ENCODE measurements at places on chromosomes 13 and 19.

DNA sequence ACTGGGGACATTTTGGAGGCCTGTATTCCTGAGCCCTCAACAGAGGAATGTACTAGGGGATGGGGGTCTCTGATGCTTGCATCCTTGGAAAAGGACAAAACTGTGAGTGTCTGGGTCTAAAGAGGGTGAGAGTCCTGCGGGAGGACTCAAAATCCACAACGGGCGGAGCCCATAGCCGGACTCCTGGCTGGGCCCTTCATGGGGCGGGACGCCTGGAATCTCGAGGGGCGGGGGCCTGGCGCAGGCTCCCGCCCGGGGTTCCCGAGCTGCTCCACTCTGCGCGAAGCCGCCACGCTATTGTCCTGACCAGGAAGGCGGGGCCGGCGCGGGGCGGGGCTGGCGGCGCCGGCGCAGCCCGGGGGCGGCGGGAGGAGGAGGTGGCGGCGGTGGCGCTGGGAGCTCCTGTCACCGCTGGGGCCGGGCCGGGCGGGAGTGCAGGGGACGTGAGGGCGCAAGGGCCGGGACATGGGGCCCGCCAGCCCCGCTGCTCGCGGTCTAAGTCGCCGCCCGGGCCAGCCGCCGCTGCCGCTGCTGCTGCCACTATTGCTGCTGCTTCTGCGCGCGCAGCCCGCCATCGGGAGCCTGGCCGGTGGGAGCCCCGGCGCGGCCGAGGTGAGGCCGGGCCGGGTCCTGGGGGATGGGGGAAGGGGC is at the start of gene APLP1:
Gene APLP1 (plus strand): TSS at position 403 of the 651 bp plus-strand sequence. CDS start 63 bp downstream, at position 466.
- DNase-seq = no peak

DNA sequence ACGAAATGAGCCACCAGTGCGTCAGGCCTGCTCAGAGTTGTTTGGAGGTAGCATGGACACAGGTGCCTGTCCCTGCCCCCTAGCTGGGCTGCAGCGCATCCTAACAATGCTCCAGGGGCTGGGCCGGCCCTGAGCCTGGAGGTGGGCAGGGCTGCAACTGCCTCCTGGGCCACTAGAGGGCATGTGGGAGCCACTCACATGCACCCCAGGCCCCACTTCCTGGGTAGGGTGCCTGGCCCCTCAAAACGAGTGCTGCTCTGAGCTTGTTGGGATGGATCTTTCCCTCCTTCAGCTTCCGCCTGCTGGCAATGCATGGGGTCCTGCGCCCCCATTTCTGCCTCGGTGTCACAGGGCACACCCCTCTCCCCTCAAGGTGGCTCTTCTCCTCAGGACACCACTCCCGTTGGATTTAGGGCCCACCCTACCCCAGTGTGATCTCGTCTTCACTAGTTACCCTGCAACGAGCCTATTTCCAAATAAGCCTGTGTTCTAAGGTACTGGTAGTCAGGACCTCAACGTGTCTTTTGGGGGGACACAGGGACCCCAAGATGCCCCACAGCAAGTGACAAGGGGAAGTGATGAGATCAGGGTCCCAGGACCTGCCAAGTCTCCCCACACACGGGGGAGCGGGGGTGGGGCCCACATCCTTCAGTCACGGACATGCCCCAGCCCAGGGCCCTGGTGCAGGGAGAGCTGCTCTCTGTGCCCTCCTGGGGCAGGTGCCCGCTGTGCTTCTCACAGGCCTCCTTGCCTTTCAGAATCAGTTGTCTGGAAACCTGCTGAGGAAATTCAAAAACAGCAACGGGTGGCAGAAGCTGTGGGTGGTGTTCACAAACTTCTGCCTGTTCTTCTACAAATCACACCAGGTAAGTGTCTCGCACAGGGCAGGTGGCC is 131.3 kb downstream of the STK24 start:
- DNase-seq = peak; percentile 62

GRCh38 chr13:77001540-77001939 is 9.7 kb downstream of the CLN5 start:
- no peak for DNase-seq

DNA sequence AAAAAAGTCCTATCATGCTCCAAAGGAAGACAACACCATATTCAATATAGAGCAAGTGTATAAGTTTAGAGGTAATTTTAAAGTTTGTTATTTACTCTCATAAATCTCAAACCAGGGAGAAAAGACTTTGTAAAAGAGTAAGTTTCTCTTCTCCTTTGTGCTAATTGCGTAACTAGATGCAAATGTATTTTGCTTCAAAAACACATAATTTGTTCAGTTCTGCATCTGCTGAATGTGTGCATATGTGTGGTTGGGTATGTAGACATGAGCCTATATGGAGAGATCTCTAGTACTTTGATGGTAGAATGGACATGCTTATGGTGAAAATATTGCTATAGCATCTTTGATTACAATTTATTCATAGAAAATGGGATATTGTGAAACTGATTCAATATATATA is 17.8 kb upstream of the MIR17HG start:
- no peak for DNase-seq

GRCh38 chr19:28794301-28794700 is 418.6 kb downstream of the UQCRFS1 start:
- DNase-seq = no peak

DNA sequence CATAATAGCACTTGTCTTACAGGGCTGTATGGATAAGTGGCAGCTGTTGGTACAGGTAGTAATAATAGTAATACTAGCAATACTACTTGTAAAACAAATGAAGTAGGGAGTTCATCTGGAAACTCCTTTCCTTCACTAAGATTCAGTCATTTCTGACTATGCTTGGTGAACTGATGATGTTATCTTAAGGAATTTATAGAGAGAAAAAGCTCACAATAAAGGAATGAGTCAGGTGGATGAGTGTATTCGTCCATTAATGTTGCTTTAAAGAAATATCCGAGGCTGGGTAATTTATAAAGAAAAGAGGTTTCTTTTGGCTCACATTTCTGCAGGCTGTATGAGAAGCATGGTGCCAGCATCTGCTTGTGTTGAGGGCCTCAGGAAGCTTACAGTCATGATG is 477.3 kb downstream of the KLF12 start:
- no peak for DNase-seq

Measured in stimulated activated CD4-positive, alpha-beta T cell treated with anti-CD3 and anti-CD28 coated beads, TNF-alpha, amount 100 ng/mL, for 1 hour (primary cell).